ENCODE measurements at places on chromosomes 12 and 14.

DNA sequence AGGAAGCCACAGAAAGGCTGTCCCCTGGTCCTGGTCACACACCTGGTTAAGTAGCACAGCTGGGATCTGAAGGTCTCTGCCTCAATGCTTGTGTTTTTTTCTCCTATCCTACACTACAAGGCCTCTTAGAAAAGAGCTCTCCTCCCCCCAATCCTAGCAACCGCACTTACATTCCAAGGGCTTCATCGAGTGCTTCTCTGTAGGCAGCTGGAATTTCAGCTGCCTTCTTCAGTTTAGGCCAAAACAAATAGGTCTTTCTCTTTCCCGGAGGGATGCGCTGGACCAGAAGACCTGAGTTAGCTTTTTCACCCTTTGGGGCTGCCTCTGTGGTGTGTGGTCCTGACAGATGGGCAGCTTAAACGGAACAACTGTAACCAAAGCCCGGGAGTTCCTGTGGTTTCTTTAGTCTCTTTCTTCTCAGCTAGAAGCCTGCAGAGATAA, 109.7 kb downstream of the GPATCH2L start:
- no peaks in the 10 kb centered on the region for H3K4me1 ChIP-seq
- DNase-seq = peak; percentile 26
- no peak overlapping the region for H3K4me3 ChIP-seq
- no peaks in the 10 kb centered on the region for H3K27me3 ChIP-seq
- H3K36me3 ChIP-seq = no peaks in the 10 kb centered on the region
- H3K27ac ChIP-seq = no peak overlapping the region

DNA sequence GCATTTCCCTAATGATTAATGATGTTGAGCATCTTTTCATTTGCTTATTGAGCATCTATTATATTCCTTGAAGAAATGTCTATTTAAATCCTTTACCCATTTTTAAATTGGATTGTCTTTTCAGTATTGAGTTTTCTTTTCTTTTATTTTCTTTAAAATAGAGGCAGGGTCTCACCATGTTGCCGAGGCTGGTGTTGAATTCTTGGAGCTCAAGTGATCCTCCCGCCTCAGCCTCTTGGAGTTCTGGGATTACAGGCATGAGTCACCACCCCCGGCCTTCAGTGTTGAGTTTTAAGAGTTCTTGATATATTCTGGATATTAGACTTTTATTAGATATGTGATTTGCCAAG, 73.3 kb upstream of the HECTD1 start:
- no peak for DNase-seq
- H3K36me3 ChIP-seq = no peaks in the 10 kb centered on the region
- no peak overlapping the region for H3K27ac ChIP-seq
- H3K27me3 ChIP-seq = no peaks in the 10 kb centered on the region
- no peak overlapping the region for H3K4me3 ChIP-seq

- DNase-seq = no peak
- H3K4me1 ChIP-seq = no peaks in the 10 kb centered on the region
- H3K4me3 ChIP-seq = no peak overlapping the region
- H3K27me3 ChIP-seq = no peaks in the 10 kb centered on the region
- no peaks in the 10 kb centered on the region for H3K36me3 ChIP-seq
These were observed 1170.7 kb downstream of the BCL11B start for GRCh38 chr14:98101323-98101722.

DNA sequence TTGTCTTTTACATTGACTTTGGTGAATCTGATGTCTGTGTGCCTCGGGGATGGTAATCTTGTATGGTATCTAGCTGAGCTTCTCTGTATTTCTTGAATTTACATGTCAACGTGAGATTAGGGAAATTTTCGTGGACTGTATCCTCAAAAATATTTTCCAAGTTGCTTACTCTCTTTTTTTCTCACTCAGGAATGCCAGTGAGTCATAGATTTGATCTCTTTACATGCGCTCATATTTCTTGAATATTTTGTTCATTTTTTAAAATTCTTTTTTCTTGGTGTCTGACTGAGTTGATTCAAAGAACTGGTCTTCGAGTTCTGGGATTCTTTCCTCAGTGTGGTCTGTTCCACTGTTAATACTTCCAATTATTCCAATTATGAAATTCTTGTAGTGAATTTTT, 207.7 kb downstream of the RAD51B start:
- H3K36me3 ChIP-seq = no peaks in the 10 kb centered on the region
- no peak for DNase-seq
- no peaks in the 10 kb centered on the region for H3K4me1 ChIP-seq
- no peak overlapping the region for H3K4me3 ChIP-seq

GRCh38 chr14:75727124-75727523, 66.1 kb downstream of the TTLL5 start:
- H3K36me3 ChIP-seq = no peaks in the 10 kb centered on the region
- H3K27ac ChIP-seq = no peak overlapping the region
- H3K4me1 ChIP-seq = peaks cover 25% of the 10 kb centered on the region
- DNase-seq = no peak
- no peaks in the 10 kb centered on the region for H3K27me3 ChIP-seq
- no peak overlapping the region for H3K4me3 ChIP-seq

DNA sequence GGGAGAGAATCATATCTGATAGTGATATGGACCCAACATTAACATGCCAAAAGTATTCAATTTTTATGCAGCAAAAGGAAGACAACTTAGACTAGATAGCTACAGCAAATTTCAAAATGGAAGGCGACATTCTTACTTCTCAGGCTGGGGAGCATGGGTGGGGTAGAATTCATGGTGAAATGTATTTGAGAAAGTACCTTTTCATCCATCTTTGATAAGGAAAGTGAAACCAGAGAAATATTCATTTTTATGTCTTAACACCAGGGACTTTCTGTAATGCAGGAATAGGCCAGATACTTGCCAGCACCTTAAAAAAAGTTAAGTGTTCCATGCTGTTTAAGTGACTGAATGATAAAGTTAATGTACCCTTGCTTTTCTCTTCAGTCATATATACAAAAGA, 13.4 kb downstream of the BTG1 start:
- DNase-seq = no peak
- peak overlapping the region; percentile 57 for H3K27ac ChIP-seq
- H3K36me3 ChIP-seq = no peaks in the 10 kb centered on the region

- no peaks in the 10 kb centered on the region for H3K36me3 ChIP-seq
- H3K4me1 ChIP-seq = no peaks in the 10 kb centered on the region
- H3K27ac ChIP-seq = no peak overlapping the region
- no peak for DNase-seq
- no peaks in the 10 kb centered on the region for H3K27me3 ChIP-seq
These were observed 111.6 kb downstream of the BBS10 start for GRCh38 chr12:76236640-76237039.

DNA sequence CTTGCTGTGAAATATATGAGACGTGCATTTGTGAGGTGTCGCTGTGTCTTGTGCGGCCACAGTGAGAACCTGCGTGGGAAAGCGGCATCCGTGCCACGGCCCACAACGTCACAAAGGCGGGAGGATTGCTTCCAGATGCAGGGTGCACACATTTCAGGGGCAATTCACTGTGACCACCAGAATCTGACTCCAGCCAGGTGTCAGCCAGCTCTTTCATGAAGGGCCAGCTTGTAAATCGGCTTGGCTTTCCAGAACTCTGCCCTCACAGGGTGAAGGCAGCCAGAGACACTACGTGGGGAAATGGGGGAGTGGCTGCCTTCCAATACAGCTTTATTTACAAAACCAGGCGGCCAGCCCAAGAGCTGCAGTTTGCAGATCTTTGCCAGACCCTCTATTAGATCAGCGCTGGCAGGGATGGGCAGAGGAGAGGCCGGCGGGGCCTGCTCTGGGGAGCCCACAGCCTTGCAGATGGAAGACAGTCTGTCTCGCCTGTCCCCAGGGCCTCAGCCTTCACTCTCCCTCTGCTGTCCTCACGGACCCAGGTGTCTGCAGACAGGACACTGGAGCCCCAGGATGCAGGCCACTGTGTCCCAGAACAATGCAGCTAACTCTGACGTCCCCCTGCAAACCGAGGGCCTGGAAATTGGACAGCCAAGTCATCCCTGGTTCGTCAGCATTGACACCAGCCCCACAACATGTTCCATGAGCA, 53.5 kb downstream of the ADGRD1 start:
- peak overlapping the region; percentile 68 for H3K27ac ChIP-seq
- H3K27me3 ChIP-seq = no peaks in the 10 kb centered on the region
- H3K4me3 ChIP-seq = no peak overlapping the region
- no peaks in the 10 kb centered on the region for H3K4me1 ChIP-seq
- no peak for DNase-seq

DNA sequence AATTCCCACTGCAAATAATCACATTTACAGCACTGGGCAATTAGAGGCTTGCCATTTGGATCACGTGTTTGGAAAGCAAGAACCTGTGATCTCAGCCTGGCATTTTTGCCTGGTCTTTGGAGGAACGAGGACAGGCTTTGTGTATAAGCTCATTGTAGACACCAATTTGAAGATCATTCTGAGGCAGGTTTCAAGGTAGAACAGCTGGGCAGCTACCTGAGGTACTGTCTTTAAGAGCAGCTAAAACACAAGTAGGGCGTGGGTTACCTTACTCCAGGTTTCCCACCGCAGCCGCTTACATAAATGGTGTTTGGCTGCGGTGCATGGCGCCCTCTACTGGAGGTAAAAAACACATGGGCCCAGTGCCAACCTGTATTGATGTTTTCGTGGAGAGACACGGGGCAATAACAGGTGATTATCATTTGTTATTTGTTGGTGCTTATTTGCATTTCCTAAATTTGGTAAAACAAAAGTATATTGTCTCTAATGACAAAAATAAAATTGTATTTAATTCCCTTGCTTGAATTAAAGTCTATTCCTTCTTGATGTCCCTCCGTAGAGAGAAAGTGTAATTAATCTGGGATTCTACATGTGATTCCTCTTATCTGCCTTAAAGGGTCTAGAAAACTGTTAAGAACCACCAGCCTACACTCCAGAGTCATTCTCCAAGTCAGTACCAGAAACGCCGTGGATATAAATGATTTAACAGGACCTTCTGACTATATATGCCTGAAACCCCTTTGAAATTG, 69.7 kb downstream of the SVOP start:
- H3K27me3 ChIP-seq = no peaks in the 10 kb centered on the region
- H3K36me3 ChIP-seq = no peaks in the 10 kb centered on the region
- H3K4me1 ChIP-seq = peaks cover 6% of the 10 kb centered on the region
- no peak overlapping the region for H3K27ac ChIP-seq

GRCh38 chr14:96888158-96888557, 91.0 kb downstream of the VRK1 start:
- H3K27me3 ChIP-seq = no peaks in the 10 kb centered on the region
- H3K27ac ChIP-seq = no peak overlapping the region
- H3K36me3 ChIP-seq = no peaks in the 10 kb centered on the region
- DNase-seq = no peak
